ENCODE measurements at places on chromosomes 4 and X. TPM values are rescaled to one million over a fixed set of nuclear protein-coding genes. Genes with fewer than 3 reads are reported as not detected.

GRCh38 chr4:177555007-177555574 lies 112.9 kb upstream of the AGA start:
- no peaks in the 10 kb centered on the region for H3K27me3 ChIP-seq
- H3K27ac ChIP-seq: no peak overlapping the region
- no peak overlapping the region for H3K4me3 ChIP-seq
- no peak for DNase-seq
- H3K36me3 ChIP-seq: no peaks in the 10 kb centered on the region

FHIP1A gene
- total RNA-seq: 3.6 TPM

MAP7D2 gene
- 0.34 TPM for total RNA-seq

DNA sequence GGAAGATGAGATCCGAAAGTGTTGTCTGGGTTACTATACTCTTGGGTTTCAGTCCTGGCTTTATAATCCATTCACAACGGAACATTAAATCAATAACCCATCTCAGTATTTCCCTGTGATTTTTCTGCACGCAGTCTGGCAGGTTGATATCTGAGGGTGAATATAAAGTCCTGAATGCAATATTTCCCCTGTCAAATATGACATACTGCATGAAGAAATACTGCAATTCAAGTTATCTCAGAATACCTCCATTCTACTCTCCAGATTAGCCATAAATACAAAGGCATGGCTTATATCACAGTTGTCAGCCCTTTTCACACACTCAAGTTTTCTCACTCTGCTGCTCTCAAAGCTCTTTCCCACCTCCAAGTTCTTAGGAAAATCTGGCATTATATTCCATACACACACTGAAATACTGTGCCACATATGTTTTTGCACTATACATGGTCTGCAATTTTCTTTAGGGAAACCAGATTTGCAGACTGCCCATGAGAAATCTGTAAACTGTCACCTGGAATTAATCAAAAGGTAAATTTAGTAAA lies 64.7 kb downstream of the WDFY3 start:
- no peak overlapping the region for H3K4me3 ChIP-seq
- no peak overlapping the region for H3K27ac ChIP-seq
- H3K27me3 ChIP-seq: no peaks in the 10 kb centered on the region

DNA sequence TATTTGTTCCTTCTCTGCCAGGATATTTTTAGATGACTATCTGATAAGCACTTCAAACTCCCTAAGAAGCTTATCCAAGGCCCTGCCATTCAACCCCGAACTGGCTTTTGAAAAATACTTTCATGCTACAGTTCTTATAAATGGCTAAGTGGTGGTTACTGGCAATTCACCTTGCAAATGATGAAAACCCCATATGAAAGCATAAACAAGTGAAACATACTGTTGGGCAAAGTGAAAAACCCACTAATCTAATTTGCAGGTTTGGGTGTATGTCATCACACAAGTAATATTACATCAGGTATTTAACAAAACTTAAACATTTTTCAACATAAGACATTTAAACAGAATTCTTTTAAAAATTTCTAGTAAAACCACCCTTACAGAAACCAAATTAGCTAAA lies 31.1 kb downstream of the TAPT1 start:
- H3K27ac ChIP-seq: no peak overlapping the region
- no peak for DNase-seq
- H3K4me1 ChIP-seq: no peaks in the 10 kb centered on the region
- H3K27me3 ChIP-seq: no peaks in the 10 kb centered on the region
- no peaks in the 10 kb centered on the region for H3K36me3 ChIP-seq
- no peak overlapping the region for H3K4me3 ChIP-seq

GRCh38 chrX:997631-998137 lies 214.8 kb downstream of the CRLF2 start:
- DNase-seq: no peak
- H3K4me3 ChIP-seq: no peak overlapping the region
- H3K4me1 ChIP-seq: no peaks in the 10 kb centered on the region
- H3K36me3 ChIP-seq: no peaks in the 10 kb centered on the region
- no peak overlapping the region for H3K27ac ChIP-seq

DNA sequence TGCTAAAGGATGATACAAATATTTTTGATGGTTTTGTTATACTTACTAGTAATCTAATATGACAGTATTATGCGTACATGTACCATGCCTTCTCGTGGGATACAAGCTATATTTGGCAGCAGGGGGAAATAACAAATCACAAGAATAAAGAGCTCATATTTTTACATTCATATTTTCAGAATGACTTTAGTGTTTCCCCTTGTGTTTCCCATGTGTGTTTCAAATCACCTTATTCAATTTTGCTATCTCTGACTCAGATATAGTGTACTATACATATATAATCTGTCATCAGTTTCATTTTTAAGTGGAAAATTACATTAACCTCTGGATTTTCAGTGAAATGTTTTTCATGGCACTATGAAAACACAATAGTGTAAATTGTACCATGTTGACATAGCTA lies 146.8 kb downstream of the RPA4 start:
- no peaks in the 10 kb centered on the region for H3K36me3 ChIP-seq
- H3K4me3 ChIP-seq: no peak overlapping the region
- H3K27ac ChIP-seq: no peak overlapping the region
- H3K4me1 ChIP-seq: no peaks in the 10 kb centered on the region
